ENCODE measurements at places on chromosomes 1 and 21.

- no peak for DNase-seq
Measured at GRCh38 chr1:27116232-27116631, 38.7 kb downstream of the SLC9A1 start.

GRCh38 chr1:53618500-53619366, 120.2 kb downstream of the GLIS1 start:
- DNase-seq = no peak

DNA sequence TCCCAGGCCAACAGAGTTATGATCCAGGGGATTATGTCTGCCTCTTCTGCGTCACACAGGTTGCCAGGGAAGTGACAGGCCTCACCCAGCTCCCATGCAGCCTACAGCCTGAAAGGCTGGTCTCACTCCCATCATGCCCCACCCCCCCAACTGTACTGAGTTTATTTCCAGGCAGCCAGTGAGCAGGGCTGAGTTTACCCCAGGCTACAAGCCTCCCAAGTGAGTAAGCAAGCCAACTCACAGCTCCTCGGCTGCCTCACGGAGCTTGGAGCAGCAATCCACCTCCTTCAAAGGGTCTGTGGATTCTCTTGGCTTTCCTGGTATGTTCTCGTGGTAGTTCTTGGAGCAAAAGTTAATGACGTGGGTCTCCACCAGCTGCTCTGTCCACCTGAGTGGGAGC, 1147.6 kb upstream of the ADGRL4 start:
- DNase-seq = peak; percentile 1

- DNase-seq = peak; percentile 7
Measured at GRCh38 chr1:106975944-106976343, 80.5 kb upstream of the PRMT6 start.

GRCh38 chr1:56377431-56377830, 201.9 kb downstream of the PLPP3 start:
- no peak for DNase-seq

- no peak for DNase-seq
Measured at GRCh38 chr1:229479660-229480399, 28.3 kb downstream of the NUP133 start.

- no peak for DNase-seq
Measured at GRCh38 chr1:172394141-172394751, 26.2 kb upstream of the C1orf105 start.

GRCh38 chr1:215623162-215623561, 56.1 kb downstream of the KCTD3 start:
- no peak for DNase-seq

DNA sequence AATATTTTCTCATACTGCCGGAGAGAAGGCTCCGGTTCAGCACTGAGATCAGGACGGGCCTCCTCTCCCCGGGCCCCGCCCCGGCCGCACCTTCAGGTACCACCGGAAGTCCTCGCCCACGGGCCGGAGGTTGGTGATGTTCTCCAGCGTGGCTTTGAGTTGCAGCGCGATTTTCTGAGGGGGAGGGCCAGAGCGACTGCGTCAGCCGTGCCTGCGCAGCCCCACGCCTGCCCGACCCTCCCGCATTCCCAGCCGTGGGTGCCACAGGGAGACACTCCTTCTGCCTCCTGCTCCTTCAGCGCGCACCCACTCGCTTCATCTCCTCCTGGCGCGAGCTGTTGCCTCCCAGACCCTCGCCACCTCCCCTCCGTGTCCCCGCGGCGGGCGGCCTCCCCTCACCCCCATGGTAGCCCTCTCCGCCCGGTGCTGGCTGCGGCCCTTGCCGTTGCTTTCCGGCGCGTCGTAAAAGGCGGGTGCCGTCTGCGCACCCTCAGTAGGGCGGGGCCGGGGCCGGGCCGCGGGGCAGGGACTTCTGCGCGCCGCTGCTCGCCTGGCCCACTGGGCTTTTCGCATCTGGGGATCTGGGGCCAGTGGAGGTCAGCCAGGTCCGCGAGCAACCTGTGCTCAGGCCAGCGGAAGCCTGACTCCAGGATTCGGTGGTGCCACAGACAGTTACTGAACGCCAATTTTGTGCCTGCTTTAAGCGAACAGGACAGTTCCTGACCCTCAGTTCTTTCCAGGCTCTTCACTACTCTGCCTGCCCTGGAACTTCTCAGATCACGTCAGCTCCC, at the start of gene CZIB:
Gene CZIB (minus strand): TSS at position 464 of the 791 bp plus-strand sequence. CDS start 59 bp downstream, at position 405.
- DNase-seq = peak; percentile 91

DNA sequence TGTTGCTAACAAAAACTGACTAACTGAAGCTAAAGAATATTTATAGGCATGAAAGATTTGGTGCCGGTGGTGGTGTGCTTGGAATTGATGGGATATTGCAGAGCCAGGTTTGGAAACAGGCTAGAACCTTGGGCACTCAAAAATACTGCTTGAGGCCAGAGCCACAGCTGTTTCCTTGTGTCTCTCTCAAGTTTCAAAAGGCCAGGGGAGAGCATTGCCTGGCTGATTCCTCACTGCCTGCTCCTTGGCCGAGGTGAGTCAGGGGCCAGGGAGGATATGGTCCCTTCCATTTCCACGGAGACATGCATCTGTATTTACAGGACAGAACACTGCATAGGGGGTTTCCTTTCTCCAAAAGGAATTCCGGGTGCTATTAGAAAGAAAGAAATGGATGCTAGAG, 36.1 kb upstream of the IVNS1ABP start:
- no peak for DNase-seq

- DNase-seq = peak; percentile 80
Measured at GRCh38 chr1:156160743-156161171, 7.4 kb downstream of the SEMA4A start.

GRCh38 chr1:206575165-206575893, 36.9 kb downstream of the EIF2D start:
- peak; percentile 73 for DNase-seq

DNA sequence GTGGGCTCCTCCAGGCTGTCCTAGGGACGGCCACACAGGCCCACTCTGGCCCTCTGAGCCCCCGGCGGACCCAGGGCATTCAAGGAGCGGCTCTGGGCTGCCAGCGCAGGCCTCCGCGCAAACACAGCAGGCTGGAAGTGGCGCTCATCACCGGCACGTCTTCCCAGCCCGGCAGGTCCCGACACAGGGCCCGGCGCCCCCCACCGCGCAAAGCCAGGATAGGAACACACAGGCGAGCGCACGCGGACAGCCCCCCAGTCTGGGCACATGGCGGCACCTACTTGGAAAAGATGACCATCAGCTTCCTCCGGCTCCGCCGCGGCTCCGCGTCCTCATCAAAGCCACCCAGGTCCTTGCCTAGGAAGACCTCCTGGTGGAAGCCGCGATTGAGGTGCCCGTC, 3.6 kb downstream of the SDF4 start:
- DNase-seq = no peak

DNA sequence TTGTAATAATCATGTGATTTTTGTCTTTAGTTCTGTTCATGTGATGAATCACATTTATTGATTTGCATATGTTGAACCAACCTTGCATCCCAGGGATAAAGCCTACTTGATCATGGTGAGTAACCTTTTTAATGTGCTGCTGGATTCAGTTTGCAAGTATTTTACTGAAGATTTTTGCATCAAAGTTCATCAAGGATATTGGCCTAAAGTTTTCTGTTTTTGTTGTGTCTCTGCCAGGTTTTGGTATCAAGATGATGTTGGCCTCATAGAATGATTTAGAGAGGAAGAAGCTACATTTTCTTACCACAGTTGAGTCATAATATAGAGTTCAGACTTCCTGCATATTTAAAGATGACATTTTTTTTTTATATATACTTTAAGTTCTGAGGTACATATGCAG, 455.9 kb downstream of the PLPP3 start:
- DNase-seq = peak; percentile 87

DNA sequence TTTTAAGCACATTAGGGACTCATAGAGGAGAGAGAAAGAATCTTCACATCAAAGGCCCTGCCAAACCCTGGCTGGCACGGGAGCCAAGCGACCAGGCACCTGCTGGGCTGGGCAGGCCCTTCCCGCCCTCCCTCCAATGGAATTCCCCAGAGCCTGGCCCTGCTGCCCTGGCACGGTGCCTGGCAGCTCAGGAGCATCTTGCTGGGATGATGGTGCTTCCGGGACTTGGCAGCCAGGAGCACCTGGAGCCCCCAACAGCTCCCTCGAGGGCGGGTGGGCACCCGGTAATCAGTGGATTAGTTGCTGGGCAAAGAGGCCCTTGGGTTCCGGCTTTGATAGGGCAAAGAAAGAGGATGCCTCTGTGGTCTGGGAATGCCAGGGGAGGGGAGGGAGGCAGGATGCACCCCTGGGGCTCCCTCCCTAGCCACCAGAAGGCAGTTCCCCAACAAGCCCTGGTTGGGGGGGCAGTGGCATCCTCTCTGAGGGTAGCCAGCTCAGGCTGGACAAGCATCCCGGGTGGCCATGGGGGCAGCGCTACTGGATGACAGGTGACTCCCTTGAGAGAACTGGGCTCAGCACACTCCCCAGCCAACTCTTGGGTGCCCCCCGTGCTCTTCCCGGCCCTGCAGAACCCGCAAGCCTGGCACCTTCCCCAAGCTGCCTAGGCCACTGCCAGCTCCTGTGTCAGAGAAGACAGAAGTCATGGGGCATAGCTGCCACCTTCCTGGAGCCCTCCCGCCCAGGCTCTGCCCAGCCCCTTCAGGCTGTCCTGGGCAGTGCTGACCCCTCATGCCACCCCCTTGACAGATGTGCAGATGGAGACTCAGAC, 26.4 kb downstream of the KRTAP10-1 start:
- no peak for DNase-seq

- DNase-seq = peak; percentile 32
Measured at GRCh38 chr21:44455524-44456213, 359 bp downstream of the LRRC3 start.
